ENCODE measurements at places on chromosomes 13 and 19.

- no peak for DNase-seq
These were observed 25.3 kb upstream of the CEACAM20 start for GRCh38 chr19:44554641-44555246.

GRCh38 chr19:7549429-7550148 lies 14.1 kb downstream of the PNPLA6 start:
- no peak for DNase-seq

DNA sequence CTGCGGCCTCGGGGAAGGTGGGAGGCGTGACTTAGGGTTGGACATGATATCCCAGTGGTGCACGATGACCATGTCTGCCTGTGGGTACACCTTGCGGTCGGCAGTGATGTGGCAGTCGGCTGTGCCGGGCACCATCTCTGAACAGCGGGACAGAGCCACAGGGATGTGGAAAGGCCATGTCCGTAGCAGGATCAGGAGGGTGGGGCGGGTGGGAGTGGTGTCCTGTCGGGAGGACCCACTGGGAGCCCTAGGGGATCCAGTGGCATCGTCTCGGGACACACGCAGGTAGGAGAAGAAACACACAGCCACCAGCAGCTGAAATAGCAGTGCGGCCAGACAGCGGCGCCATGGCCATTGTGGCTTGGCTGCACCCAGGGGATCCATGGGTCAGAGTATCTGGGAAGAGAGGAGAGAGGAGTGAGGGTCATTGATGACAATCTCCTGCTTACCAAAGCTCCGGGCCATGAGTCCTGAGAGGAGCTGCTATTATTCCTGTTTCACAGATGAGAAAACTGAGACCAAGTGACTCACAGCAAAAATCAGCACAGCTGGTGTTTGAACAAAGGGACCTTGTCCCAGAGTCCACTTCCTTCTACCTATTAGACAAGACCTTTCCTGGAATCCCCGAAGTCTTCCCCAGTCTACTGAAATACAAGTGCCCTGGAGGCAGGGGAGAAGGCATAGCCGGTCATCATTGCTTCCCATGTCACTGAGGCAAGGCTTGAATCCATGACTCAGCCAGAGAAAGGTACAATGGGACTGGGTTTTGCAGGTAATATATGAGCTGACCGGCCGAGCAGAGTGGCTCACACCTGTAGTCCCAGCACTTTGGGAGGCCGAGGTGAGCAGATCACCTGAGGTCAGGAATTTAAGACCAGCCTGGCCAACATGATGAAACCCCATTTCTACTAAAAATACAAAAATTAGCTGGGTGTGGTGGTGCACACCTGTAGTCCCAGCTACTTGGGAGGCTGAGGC lies 5.2 kb upstream of the FUT6 start:
- DNase-seq = no peak

GRCh38 chr19:15452111-15453047 lies 2.6 kb upstream of the WIZ start:
- no peak for DNase-seq

GRCh38 chr19:19106056-19106551 lies 32.2 kb downstream of the TMEM161A start:
- no peak for DNase-seq

All from stimulated activated naive CD4-positive, alpha-beta T cell (primary cell).